ENCODE measurements at places on chromosomes 2 and 18.
A peak's percentile ranks its signal among the peaks of the same experiment; 100 is the strongest.

DNA sequence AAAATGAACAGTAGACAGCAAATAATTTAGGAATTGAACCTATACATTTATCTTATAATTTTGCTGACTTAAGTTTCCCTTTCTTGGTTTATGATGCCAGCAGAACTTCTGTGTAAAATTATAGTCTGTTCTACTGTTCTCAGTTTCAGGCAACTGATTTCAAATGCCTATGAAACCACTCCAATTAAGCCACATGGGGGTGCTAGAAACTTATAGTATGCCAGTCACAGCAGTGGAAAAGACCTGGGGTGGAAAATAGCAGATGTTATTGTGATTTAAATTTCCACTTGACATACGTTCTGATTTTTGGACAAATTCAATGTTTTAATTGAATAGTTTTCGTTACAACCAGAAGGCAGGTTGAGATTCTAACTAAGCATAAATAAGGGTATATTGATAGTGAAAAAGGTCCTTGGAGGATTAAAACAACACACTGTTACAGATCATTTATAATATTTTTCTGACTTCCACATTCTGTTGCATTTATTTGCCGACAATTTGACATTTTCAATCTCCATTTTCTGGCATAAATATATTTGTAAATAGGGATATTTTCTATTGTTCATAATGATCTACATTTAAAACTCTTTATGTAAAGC lies 61.4 kb downstream of the CPS1 start:
- no peak for DNase-seq

DNA sequence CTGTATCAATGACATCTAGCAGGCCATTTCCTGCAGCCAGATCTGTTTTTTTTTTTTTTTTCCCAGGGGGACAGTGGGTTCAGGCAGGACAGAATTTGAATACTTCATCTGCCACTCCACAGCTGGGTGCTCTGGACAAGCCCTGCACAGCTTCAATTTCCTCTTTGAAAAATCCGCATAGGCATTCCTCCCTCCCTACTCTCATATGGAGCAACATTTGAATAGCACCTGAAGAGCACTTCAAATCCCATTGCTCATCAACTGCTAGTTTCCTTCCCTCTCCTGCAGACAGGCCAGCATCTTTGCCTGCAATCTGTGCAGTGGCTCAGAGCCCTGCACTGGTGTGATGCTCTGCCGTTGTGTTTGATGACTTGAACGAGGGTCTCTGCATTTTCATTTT lies 326.3 kb downstream of the TSN start:
- no peak for DNase-seq

DNA sequence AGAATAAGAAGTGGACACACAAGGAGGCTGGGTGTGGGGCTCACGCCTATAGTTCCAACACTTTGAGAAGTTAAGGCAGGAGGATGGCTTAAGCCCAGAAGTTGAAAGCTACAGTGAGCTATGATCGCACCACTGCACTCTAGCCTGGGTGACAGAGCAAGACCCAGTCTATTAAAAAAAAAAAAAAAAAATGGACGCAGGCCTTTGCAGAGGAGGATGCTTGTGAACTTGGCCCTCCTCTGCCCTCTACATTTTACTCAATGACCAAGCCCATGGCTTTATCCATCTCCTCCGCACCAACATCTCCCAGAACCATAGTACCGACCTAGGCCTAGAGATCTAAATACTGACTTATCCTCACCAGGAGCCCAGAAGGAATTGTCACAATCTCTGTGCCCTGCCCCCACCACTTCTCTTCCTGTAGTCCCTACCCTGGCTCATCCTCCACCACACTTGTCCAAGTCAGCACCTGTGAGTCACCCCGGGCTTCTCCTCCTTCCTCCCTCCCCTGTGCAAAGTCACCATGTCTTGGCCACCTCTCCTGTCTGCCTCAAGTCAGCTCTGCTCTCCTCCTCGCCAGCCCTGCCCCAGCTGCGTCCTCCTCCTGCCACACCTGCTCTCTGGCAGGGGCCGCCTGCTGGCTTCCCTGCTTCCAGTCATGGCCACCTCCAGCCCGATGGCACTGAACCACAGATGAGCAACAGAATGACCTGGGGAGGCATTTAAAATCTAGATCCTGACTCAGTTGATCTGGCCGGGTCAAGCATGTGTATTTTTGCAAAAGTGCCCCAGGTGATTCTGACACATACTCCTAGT lies 35.8 kb upstream of the ASPRV1 start:
- no peak for DNase-seq

DNA sequence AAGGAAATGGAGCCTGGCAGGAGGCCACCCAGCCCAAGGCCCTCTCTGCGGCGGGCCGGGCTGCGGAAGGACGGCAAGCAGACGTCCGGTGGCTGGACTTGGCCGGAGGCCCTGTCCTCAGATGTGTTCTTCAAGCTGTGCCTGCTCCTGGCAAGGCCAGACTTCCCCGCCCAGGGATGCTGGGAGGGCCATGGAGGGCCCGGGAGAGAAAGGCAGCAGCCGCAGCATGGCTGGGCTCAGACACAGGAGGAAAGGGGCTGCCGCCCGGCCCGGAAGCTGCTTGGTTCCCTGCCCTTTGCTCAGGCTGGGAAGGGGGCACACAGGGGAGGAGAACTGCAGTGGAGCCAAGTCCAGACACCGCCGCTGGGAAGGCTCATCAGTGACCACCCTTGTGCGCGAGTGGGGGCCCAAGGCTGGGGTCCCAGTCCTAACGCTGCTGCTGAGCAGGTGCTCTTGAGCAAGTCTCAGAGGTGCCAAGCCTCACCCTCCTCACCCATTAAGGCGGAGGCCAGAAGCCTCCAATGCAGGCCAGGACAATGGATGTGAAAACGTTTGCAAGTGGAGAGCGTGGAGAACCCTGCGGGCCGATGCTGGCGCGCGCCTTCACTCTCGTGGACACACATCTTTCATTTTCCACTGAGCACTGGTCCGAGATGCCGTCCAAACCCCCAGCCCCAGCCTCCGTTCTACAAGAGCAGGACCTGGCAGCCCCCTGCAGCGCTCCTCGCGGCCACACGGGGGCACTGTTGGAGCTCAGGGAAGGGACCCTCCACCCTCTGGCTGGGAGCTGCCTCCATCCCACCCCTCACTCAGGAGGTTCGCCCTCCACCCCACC lies 7.9 kb downstream of the CROCC2 start:
- peak; percentile 80 for DNase-seq

DNA sequence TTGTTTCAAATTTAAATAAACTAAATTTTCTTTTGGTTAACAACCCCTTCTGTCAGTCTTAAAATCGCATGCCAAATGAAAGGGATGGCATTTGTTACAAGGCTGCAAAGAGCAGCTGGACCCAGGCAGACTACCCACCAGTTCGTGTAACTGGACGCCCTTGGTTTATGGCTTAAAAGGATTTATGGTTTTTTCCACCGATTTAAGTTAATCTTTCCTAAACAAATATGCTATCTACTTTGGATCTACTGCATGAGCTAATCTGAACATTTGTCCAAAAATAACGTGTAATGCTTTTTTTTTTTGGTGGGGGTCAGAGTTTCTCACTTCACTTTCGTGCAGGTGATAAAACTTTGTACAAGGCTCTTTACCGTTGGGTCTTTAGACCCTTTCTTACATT lies 62.9 kb downstream of the DIS3L2 start:
- DNase-seq, result no peak

DNA sequence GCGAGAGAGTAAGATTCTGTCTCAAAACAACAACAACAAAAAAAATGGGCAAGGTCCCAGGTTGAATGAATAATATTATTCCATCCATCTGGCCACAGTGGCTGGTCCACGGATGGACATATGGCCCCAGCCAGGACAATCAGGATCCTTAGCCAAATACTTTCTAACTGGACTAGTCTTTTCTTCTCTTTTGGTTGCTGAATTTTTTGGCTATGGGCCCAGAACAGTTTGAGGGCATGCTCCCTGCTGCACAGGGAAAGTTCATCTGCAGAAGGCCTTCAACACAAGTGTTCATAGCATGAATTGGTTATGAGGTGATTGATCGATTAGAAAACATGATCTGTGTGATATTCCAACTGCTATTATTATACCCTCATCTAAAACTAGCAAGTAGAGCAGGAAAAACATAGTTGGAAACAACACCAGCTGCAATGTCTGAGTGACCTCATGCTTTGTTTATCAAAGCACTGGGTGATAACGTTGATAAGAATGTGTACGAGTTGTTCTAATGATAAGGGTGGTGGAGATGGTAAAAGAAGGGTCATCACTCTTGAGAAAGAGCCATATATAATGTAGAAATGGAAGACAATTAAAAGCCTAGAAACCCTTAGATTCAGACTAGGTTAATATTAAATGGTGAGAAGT lies 47.8 kb upstream of the RNF103 start:
- no peak for DNase-seq

DNA sequence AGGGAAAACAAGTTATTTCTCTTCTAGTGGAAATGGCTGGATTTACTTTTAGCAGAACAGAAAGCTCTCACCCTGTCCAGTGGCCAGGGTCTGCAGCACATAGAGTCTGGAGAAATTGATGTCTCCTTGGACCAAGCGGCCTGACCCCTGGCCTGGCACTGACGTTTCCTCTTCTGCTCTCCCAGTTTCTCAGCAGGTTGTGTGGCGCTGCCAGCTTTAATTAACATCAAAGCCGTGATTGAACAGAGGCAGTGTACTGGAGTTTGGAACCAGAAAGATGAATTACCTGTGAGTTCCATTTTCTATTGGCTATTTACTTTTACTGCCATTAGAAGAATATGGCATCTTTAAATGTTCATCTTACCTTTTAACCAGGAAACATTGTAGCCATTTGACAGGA lies 20.9 kb downstream of the CD8A start:
- no peak for DNase-seq

DNA sequence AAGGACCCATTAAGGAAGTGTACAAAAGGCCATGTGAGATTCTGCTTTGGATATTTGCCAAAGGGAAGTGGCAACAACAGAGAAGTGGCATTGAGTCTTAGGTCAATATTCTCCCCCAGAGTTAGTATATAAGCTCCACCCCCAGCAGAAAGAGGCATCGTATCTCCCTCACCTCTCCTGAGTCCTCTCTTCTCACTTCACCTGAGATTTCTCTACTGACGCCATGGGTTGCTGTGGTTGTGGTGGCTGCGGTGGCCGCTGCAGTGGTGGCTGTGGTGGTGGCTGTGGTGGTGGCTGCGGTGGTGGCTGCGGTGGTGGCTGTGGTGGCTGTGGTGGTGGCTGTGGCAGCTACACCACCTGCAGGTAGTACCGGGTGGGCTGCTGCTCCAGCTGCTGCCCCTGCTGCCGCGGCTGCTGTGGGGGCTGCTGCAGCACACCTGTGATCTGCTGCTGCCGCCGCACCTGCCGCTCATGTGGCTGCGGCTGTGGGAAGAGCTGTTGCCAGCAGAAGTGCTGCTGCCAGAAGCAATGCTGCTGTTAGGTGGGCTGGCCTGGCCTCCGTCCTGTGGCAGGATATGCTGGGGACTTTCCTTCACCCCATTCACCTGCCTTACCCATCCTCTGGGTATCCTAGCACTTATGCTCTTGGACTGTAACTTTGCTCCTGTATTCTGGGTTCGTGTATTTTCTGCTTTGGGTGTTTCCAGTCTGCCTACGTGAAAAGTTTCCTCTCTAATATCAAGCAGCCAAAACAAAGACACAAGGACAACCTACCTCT lies 5.9 kb downstream of the SCYGR3 start:
- no peak for DNase-seq

- no peak for DNase-seq
Observed at GRCh38 chr18:8825729-8826375, 120.5 kb downstream of the MTCL1 start.

DNA sequence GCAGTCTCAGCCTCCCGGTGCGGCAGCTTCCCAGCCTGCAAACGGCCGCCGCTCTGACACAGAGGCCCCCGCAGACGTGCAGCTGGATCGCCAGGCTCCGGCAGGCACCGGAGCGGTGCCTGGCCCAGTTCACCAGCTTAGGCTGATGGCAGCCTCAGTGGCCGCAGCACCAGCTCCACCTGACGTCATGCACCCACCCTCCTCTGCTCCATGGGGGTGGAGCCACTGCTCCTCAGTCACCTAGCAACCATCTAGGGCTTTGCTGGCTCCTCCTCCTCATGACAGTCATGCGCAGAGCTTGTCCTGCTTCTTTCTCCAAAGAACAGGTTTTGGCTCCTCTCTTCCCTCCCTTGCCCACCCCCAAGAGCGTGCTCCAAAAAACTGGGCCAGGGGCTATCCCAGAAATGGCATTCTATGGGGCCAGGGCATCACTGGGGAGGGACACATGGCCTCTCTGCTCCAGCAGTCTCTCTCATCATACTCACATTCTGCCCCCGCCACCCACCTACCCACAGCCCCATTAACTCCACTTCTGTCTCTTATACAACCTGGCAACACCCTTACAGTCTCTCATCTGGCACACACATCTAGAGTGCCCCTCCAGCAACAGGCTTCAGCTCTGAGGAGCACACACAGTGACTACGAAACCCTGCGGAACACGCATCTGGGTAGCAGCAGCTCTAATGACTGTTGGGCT lies 5.5 kb downstream of the DCTN1 start:
- no peak for DNase-seq

DNA sequence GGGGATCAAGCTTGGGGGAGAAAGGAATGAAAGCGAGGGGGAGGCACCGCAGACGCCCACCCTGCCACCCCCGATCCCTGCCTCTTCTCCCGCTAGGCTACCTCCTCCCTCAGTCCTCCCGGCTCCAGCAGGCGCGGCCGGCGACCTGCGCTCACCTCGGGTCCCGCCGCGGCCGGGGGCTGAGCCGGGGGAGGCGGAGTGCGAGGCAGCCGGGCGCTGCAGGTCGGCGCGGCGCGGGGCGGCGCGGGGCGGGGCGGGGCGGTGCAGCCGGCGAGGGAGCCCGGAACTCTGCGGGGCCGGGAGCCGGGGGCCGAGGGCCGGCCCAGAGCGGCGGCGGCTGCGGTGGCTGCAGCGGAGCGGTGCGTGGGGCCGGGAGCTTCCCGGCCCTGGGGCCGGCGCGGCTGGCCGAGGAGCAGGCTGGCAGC lies 477 bp downstream of the ACVR1 start:
- DNase-seq, result no peak

DNA sequence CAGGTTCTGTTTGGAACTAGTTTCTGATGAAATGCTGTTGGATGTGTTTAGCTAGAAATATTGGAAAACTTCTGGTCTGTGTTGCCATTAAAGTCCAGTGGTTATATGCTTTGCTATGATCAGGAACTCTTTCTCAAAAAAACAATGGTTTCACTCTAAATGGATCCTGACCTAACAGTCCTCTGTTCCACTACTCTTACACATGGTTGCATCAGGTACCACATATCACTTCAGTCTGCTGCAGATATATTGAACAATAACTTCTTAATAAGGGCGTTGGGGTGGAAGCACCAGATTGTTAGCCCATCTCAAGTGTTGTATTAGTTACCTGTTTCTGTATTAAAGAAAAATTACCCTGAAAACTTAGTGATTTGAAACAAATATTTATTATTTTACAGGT lies 676.6 kb upstream of the GCFC2 start:
- DNase-seq, result no peak

- DNase-seq, result no peak
Observed at GRCh38 chr2:129864719-129865118, 114.7 kb upstream of the RAB6C start.

GRCh38 chr18:36638224-36638623 lies 190.6 kb downstream of the TPGS2 start:
- DNase-seq, result peak; percentile 41

- DNase-seq, result no peak
Observed at GRCh38 chr2:68318914-68319397, 793 bp downstream of the CNRIP1 start.

- DNase-seq, result no peak
Observed at GRCh38 chr2:190519975-190520767, 14.4 kb downstream of the NEMP2 start.
